ENCODE measurements at places on chromosomes 12 and 14.
A peak's percentile ranks its signal among the peaks of the same experiment; 100 is the strongest.

DNA sequence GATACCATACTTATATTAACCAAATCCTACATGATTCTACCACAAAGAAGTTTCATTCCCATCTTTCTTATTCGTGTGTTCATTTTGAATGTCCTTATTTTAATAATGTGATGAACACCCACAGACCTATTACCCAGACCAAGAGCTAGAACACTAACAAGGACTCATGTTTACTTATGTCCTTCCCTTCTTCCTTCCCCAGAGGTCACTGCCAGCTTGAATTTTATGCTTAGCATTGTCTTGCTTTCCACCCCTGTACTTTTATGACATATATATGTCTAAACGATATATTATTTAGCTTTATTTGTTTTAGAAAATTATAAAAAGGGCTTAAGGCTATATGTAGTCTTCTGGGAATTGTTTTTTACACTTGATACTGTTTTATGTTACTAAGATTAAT lies 238.6 kb downstream of the LRIG3 start:
- peak; percentile 65 for DNase-seq

GRCh38 chr14:75068294-75069120 lies 934 bp upstream of the ZC2HC1C start:
- peak; percentile 61 for DNase-seq

GRCh38 chr12:4009979-4010704 lies 136.9 kb upstream of the PARP11 start:
- no peak for DNase-seq

DNA sequence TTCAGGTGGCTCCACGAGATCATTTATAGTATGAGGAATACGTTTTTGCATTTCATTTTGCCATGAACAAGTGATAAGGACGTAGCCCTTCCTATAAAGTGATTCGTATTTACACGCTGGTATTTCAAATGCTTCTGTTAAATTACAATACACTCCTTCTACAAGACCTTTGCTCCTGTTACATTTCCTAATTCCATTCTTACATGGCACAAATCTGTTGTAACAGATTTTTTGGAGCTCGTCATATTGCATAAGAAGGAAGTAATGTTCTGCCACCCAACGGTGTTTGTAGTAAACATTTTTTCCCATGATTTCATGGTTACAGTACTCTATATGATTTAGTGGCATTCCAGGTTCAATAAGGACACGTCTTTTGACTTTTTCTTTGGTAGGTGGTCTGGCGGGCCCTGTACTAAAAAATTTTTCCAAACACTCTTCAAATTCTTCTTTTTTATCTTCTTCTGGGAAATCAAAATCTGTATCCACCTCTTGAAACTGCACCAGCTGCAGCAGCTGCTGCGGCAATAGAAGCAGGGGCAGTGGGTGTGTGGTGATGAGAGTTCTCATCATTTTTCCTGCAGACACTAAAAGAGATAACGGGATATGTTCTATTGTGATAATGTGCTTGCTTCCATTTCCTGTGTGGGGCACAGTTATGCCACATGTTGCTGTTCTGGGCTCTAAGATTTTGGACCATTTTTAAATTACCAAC lies 4.2 kb downstream of the RNASE9 start:
- DNase-seq, result no peak

DNA sequence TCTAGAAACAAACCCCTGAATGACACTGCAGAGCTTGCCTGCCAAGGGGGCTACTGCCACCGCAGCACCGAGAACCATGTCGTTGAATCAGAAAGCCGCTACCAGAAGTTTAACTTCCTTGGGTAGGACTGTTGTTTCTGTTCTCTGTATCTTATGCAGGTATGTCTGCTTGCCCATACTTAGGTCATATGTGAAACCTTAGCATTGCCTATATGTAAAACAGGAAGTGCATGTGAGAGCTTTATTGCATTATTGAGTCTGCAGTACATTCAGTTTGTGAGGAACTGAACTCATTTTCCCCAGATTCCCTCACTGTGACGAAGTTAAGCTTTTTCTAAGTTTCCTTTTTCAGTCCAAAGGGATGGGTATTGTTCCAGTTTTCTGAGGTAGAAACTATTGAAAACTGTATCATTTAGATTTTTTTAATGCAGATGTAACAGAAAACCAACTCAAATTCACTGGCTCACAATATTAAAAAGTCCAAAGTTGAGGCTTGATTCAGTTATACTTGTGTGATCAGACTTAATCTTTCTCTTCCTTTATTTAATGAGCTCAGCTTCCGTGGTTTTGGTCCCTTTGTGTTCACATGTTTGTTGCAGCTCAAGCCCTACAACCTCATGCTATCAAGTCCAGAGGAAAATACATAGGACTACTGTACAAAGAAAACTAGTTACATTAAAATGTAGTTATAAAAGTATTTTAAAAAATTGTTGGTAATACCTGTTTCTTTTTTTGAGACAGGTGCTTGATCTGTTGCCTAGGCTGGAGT lies 6.9 kb downstream of the FBXO34 start:
- no peak for DNase-seq

Measured in DMS53 (cell line).